Activated T-cell treated with anti-CD3 and anti-CD28 coated beads for 48 hours (primary cell): ENCODE measurements at places on chromosomes 12 and 14.

DNA sequence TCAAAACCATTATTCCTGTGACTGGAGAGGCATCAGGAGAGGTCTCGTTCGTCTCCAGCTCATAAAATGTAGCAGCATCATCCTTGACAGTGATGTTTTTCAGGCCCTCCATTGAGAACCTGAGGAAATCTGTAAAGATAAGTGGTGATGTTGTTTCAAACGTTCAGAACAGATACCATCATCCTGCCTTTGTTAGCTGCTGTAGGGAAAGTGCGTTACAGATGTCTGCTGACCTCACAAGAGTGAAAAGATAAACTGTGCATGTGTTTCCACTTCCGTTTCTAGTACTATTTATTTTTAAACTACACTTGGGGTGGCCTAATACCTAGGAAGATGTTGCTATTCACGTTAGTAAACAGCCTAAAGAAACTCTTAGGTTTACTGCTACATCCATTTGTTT, 28.4 kb downstream of the BCL2L14 start:
- DNase-seq: no peak

GRCh38 chr14:76100236-76100635, 51.5 kb upstream of the GPATCH2L start:
- DNase-seq: no peak

- no peak for DNase-seq
These were observed 77.7 kb downstream of the PAPOLA start for GRCh38 chr14:96579855-96580254.

- DNase-seq: no peak
These were observed 91.0 kb upstream of the MED13L start for GRCh38 chr12:116368196-116369194.

DNA sequence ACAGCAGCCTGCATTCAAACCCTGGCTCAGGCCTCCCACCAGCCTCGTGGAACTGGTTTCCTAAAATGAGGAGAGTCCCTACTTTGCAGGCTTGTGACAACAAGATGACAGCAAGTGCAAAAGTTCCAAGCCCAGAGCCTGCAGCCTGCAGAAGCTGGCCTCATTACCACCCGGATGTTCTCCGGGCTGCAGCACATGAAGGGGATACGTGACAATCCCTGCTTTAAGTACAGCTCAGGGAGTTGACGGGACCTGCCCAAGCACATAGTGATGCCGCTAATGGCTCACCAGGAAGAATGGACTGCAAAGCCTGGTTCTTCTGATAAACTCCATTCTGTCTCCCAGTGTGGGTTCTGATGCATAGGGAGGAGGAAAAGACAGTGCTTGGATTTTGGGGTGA, 15.0 kb downstream of the SSH1 start:
- no peak for DNase-seq

GRCh38 chr14:100443603-100444002, 120.5 kb downstream of the SLC25A47 start:
- no peak for DNase-seq

- no peak for DNase-seq
These were observed 69.0 kb downstream of the CPSF2 start for GRCh38 chr14:92190768-92191167.

DNA sequence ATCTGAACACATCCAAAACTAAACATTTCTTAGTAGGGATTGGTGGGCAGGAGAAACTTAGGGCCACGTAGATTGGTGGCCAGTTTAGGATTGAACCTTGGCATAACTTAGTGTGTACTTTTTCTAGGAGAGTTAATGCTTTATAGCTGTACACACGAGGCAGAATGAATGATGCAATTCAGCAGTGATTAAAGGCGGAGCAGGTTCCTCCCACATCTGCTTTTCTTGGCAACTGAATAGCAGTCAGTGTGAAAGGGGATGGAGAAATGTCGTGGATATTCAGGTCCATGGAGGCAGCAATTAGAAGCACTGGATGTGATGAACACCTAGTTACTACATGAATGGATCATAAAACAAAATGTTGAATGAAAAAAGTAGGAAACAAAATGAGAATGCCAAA, 493.8 kb downstream of the FUT8 start:
- no peak for DNase-seq
